Epithelial cell of esophagus (primary cell): ENCODE measurements at places on chromosomes 12 and 14.

GRCh38 chr12:16269946-16270345 is 7.5 kb downstream of the SLC15A5 start:
- DNase-seq = no peak

- no peak for DNase-seq
Observed at GRCh38 chr12:48265777-48266176, 62.7 kb upstream of the OR10AD1 start.

GRCh38 chr14:86430853-86431252 is 900.9 kb downstream of the FLRT2 start:
- DNase-seq = no peak

DNA sequence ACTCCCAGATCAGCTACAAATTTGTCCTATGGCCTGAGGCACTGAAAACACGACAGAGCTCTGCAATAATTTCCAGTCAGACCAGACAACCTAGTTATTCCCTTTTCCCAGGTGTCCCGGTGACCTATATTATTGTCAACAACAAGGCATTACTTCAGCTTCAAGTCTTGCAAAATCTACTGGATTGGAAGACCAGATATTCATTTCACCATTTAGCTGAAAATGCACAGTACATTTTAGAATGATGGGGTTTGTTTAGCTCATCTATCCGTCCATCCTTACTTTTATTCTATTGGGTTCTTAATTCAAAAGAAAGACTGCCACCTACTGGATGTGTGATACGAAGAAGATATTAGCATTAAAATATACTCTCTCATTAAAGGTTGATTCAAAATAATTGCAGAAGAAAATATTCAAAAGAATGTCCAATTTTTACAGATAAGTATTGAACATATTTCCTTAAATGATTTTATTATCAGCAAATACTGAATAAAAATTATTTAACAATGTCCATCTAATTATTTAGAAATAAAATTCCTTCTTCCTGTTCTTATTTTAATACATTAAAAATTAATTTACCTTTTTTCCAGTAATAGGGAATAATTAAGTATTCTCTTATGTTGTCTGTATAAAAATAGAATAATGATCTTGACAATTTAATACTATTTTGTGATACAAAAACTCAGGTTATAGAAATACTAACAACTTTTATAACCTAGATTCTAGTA is 244.9 kb upstream of the LRIG3 start:
- DNase-seq = peak; percentile 83

DNA sequence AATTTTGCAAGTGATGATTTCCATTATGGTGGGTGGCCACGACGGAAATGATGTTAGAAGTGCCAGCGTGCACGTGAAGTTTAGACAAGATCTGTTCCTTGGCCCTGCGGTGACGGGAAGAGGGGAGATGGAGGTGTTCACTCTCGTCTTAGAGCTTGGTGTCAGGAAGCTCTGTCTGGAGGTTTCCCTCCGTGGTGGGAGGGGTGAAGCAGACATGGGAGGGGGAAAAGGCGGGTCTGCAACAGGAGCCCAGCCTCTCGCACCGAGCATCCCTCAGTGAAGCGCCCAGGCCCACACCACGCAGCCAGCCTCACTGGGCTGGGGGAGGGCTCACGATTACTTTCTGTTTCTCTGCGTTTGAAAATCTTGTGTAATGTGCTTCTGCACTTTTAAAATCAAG is 26.3 kb downstream of the EML1 start:
- DNase-seq = no peak

DNA sequence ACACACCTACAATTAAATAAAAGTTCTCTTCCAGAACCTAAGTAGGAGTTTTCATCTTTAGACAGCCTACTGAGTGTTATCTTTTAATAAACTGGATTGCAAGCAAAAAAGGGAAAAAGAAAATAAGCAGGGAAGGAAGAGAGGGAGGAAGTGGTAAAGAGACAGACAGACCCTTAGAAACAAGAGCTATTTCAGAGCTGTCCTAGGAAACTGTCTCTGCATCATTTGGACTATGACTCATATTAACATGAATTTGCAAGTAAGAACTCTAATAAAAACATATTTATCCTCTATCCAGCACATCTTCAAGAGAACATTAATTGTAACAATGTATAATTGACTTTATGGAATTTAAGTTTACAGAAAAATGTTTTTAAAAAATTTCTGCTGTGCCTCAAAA is 438.8 kb upstream of the USP15 start:
- peak; percentile 27 for DNase-seq

DNA sequence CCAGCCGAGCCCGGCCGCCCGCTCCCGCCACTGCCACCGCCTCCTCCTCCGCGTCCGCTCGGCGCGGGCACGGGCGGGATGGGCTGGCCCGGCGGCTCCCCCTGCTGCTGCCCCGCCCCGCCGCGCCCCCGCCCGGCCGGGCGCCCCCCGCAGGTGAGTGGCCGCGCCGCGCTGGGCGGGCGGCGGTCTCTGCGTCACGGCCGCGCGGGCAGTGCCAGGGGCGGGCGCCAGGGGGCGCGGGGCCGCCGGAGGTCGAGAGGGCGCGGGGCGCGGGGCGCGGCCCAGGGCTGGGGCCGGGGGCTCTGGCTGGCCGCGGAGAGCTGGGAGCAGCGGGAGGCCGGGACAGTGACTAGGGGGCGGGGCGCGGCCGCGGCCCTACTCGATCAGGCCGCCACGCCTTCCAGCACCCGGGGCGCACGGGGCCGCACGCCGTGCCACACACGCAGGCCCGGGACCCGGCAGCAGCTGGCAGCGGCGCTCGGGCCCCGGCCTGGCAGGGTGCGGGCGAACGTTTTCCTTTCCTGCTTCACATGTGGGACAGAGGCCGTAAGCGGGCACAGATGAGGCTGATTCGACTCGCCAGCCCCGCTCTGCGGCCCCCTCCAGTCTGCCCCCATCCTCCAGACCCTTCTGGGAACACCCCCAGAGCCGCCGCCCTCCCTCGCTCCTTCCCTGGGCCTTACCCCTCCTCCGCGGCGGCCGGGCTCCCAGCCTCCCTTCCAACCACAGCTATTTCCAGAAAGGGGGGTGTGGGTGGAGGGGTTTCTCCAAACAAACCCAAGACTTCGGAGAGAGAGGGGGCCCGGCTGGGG is 2.4 kb upstream of the TNS2 start:
- peak; percentile 51 for DNase-seq

- DNase-seq = no peak
Observed at GRCh38 chr14:106507354-106507753, 981.0 kb downstream of the TMEM121 start.

- no peak for DNase-seq
Observed at GRCh38 chr14:74563233-74563585, 48.8 kb downstream of the LTBP2 start.

- DNase-seq = peak; percentile 79
Observed at GRCh38 chr14:101665478-101666078, 95.9 kb upstream of the PPP2R5C start.

DNA sequence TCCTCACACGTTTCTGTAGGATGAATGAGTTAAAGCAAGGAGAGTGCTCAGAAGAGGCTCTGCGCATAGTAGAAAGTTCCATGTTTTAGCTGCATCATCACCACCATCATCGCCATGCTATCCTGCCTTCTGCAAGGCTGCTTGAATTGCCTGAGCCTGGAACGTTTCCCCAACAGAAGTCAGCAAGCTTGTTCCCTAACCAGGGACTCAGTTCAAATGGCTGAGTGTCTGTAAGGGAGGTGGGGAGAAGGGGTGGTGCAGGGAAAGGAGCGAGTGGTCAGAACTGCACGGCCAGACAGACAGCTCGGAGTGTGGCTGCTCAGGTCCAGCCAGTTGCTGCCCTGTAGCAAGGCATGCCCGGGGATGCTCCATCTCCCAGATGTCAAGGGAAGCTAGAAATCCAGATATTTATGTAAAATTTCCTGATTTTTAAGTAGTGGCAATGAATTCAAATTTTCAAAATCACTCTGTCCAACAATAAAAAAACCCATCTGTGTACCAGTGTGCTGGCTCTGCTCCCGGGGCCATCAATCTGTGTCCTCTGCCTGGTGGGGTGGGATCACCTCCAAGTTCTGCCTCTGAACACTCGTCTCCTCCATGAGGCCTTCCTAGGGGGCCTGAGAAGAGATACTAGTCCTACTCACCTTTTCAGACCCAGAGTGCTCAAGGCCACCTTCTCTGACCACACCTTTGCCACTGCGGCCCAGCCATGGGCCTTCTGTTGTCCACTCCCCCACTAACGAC is 162.7 kb downstream of the FOXN3 start:
- no peak for DNase-seq

DNA sequence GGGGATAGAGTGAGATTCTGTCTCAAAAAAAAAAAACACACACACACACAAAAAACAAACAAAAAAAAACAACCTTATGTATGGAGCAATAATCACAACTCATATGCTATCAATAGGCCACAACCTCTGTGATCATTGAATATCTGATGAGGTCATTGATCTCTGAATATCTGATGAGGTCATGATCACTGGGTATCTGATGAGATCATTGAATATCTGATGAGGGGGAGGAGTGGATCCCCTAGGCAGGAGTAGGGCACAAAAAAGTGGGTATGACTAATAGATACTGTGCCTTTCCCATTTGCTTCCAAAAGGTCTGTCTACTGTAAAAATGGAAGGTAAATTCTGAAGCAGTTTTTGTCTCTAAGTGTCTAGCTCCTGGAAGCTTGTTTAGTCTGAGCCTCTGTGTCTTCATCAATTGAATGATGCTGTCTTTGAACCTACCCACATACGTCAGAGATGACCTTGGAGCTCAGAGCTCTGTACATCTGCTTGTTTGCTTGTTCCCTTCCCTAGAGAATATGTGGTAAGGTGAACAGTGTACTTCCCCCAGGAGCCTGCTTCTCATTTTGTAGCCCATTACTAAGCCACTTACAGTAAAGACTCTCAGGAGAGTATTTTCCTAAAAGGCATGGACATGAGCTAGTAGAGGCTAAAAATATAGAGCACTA is 13.6 kb downstream of the PAH start:
- DNase-seq = no peak

GRCh38 chr14:96056509-96057422 is 17.6 kb downstream of the C14orf132 start:
- DNase-seq = peak; percentile 46

DNA sequence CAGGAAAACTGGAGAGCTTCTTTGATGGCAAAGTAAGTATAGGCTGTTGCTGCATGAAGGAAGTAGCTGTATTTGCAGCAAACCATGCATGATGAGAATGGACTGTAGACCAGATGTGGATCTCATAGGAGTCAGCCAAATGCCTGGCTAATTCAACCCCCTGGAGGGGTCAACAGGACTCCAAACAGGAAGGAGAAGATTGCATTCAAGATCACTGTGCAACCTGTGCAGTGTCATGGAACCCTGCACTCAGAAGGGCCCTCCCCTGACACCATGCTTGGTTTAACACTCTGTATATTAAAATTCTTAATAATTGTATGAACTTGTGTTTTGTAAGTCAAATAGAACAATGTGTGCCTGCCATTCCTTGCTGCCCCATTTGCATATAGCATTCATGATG is 225.1 kb upstream of the FSCB start:
- DNase-seq = no peak

GRCh38 chr12:113802966-113803758 is 163.0 kb downstream of the RBM19 start:
- no peak for DNase-seq

GRCh38 chr14:35666429-35667043 is 132.6 kb downstream of the INSM2 start:
- no peak for DNase-seq

DNA sequence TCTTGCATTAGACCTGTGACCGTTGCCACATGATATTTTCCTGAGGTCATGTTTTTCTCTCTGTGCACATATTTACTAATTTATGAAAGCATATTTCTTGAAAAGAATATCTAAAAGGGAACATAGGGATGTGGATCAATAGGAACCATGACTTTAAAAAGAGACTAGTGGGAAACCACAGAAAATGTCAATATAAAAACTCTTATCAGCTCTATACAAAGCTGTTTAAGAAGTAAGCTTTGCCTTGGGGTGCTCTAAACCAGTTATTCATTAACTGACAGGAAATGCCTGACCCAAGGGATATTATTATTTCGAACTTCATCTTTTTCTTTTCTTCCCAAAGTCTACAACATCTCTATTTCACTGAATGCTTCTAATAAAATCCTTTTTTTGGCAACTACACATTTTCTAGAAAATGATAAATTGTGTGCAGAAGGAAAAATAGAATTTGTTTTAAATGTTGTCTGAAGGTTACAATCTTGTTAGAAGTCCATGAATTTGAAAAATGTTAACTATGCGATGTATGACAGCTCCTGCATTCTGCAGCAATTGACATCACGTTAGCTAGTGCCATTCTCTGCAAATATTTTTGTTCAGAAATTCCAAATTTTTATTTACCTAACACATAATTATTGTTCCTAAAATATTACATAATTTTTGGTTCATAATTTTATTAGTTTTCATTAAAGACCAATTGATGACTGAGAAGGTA is 345.0 kb downstream of the SLC16A7 start:
- DNase-seq = no peak

GRCh38 chr12:130800312-130800711 is 38.7 kb downstream of the STX2 start:
- no peak for DNase-seq

DNA sequence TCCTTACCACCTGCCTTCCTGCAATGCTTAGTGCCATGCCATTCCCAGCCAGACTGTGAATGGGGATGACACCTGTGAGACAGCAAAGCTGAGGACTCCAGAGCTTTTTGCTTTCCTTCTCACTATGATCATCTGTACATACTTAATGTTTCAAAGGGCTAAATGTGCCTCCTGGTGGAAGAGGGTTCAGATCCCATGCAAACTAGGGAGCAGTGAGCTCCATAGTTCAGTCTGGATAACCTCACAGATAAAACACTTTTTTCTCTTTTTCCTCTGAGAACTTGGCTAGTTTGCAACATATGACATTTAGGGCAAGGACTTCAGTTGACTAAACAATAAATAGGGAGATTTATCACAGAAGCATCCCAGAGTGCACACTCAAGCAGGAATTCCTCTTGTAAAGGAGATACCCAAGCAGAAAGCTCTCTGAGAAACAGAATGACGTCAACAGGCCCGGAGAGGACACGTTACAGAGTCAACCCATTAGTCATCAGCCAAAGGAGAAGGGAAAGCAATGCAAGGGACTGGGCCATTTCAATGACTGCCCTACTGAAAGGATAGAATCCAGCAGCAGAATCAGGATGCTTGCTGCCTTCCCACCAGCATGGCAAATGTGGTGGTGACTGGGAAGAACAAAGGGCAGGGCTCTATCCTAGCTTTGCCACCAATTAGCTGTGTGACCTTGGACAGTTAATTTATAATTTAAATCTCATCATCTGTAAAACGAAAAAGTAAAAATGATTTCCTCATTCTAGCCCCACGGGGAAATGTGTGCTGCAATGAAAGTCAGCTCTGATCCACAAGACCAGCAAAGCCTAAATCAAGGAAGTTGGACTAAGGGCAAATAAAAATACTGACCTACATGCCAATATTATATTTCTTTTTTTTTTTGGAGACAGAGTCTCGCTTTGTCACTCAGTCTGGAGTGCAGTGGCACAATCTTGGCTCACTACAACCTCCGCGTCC is 80.8 kb upstream of the ACTN1 start:
- peak; percentile 83 for DNase-seq

DNA sequence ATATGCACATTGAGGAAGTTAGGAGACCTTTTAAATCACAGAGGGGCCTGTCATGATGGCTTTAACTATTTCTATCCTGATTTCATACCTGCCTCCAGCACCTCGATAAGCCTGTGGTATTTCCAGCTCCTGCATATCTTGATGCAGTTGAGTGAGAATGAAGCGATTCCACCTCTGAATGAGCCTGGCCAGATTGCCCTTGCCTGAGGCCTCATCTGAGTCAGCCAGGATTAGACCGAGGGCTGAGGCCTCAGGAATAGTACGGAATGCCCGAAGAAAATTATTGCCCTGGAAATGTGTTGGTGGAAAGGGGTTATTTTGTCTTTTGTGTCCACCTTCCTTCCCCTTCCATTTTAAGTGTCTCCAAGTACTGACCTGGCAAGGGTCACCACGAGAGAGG is 8.4 kb upstream of the CNPY2 start:
- DNase-seq = no peak

GRCh38 chr14:101506926-101507835 is 54.1 kb upstream of the DIO3 start:
- DNase-seq = no peak
